ENCODE measurements at places on chromosomes 11 and 22.

GRCh38 chr22:48756146-48757111 lies 1071.2 kb downstream of the BRD1 start:
- DNase-seq: no peak

- no peak for DNase-seq
Measured at GRCh38 chr11:107590460-107591377, at the start of gene ELMOD1. ELMOD1 (plus strand) TSS chr11:107591147; CDS start chr11:107618190, 27,043 bp downstream.

- DNase-seq: no peak
Measured at GRCh38 chr11:4830909-4831308, 9.8 kb downstream of the OR51F2 start.

DNA sequence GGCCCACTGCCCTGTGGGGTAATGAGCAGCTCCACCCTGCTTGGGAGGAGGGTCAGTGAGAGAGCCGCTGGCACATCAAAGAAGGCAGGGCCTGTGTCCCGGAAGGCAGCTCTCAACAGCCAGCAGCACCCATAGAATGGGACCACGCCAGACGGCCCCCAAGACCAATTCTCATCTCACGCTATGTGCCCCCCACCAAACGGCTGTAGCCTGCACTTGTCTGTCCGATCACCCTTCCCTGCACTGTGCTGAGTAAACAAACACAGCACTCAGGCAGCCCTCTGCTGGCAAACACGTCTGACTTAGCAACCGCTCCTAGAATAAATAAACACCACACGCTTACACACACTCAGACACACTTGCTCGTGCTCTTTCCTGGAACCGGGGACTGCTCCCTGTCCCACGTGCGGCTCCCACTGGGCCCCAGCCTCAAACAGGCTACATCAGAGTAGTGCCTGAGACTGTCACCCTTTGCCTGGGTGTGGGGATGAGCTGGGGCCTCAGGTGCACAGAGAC lies 53.2 kb upstream of the CDON start:
- peak; percentile 72 for DNase-seq

GRCh38 chr11:16346975-16347374 lies 9.4 kb downstream of the SOX6 start:
- no peak for DNase-seq

GRCh38 chr11:48087974-48088681 lies 107.8 kb downstream of the PTPRJ start:
- DNase-seq: peak; percentile 91

DNA sequence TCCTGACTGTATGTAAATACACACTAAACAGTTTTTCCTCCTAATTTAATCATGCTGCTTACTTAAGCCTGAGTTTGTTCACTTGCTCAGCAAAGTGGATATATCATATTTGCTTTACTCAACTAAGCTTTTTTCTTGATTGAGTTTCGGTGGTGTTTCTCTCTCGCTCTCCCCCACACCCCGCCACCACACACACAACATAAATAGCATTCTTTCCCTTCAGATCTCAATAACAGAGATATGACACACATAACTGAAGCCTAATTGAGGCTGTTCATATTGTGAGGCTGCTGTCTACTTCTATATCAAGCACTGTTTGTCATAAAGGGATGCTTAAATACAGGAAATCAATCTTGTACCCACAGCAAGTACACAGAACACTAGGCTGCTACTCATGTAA lies 364.9 kb downstream of the FAT3 start:
- DNase-seq: no peak

- DNase-seq: no peak
Measured at GRCh38 chr22:20456064-20456721, 18.6 kb upstream of the SCARF2 start.

DNA sequence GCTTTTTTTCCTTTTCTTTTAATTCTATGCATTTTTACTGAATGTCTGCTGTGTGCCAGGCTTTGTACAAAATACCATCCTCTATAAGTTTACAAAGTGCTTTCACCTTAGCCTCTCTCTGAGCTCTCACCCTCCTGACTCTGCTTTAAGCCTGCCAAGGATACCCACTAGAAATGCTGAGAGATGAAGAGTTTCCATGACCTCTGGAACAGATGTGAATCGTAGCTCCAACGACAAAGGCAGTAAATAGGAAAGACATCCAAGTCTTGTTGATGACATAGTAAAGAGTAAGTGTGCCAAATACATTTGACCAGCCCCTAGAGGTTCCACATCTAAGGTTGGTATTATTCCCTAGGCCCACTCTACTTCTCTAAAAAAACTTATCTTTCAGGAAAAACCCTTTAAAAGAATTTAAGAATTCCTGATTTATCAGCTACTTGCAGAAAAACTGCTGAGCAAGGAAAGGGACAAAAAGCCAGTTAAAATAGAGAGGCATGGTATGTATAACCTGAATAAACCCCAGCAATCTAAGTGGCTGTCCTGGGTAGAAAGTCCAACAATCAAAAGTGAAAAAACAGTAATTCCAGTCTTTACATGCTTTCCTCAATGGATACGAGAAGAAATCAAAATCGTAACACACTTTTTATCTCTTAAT lies 45.4 kb downstream of the GAB2 start:
- DNase-seq: no peak

GRCh38 chr11:67243051-67243450 lies 23.2 kb upstream of the GRK2 start:
- no peak for DNase-seq

- no peak for DNase-seq
Measured at GRCh38 chr11:72730243-72730642, 22.0 kb downstream of the ARAP1 start.

DNA sequence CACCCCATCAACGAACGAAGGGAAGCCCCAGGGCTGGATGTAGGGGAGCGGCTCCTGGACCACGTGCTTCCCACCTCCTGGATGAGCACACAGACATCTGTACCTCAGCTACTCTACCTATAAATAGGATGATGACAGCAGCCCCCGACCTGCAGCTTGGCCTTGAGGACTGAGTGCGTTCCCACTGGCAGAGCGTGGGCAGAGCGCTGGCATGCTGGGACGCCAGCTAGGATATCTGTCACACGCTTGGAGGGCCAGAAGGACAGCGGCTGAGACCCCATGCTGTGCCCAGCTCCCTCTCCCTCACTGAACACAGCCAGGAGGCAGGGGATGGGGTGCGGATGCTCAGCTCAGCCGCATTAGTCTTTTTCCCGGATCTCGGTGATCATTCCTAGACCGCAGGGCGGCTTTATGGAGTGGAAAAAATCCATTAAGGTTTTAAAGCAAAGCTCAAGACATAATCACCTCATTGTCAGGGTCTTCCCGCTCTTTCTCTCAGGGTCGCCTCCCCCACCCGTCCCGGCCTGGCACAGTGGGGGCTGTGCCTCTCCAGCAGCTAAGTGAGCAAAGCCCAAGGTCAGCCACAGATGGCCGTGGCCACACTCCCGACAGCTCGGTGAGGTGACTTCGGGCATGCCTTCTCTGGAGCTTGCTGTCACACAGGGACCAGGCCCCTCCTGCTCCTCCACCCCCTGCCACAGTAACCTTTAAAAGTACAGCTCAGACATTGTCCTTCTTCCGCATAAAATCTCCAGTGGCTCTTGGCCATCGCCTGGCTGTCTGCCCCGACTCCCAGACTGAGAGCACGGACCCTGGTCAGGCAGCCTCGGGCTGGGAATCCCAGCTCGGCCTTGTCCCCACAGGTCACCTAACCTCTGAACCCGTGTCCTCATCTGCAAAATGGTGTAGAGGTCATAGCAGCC lies 69.6 kb upstream of the SHISAL1 start:
- no peak for DNase-seq

DNA sequence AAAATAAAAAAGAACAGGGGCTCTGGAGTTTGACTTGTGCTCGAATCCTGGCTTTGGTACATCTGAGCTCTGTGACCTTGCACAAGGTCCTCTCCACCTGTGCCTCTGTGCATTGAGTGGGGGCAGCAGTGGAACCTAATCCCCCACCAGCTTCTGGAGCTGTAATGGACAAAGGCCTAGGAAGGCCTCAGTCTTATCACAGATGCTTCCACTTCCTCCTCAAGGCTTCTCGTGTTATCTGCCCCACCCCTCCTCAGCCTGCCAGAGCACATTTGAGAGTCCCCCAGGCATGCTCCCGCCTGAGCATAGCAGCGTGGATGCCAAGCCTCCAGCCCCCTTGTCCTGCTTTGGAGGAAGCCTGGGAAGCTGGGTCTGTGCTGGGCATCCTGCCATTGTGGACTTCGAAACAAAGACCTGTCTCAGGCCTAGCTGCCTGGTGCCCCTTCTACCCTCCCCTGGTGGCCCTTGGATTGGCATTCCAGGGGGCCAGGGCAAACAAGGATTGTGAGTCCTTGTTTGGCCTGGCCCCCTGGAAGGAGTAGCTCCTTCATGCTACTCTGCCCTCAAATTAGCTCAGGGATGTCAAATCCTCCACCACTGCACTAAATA lies 15.0 kb downstream of the SLC35E4 start:
- no peak for DNase-seq

- no peak for DNase-seq
Measured at GRCh38 chr22:50683994-50684371, 11.4 kb downstream of the SHANK3 start.

DNA sequence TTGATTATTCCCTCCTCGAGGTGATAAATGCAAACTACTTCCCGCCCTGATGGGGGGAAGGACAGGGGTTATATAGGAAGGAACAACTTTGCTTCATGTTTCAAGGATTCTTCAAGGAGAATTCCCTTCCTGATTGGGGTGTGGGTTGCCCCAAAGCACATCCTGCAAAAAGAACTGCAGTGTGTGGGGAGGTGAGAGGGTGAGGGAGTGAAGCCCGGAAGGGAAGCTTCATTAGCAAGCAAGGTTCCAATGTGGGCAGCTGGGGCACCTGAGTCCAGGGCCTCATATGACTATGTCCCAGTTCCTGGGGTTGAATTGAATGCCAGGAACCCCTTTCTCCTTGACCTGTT lies 326.0 kb downstream of the MN1 start:
- no peak for DNase-seq

DNA sequence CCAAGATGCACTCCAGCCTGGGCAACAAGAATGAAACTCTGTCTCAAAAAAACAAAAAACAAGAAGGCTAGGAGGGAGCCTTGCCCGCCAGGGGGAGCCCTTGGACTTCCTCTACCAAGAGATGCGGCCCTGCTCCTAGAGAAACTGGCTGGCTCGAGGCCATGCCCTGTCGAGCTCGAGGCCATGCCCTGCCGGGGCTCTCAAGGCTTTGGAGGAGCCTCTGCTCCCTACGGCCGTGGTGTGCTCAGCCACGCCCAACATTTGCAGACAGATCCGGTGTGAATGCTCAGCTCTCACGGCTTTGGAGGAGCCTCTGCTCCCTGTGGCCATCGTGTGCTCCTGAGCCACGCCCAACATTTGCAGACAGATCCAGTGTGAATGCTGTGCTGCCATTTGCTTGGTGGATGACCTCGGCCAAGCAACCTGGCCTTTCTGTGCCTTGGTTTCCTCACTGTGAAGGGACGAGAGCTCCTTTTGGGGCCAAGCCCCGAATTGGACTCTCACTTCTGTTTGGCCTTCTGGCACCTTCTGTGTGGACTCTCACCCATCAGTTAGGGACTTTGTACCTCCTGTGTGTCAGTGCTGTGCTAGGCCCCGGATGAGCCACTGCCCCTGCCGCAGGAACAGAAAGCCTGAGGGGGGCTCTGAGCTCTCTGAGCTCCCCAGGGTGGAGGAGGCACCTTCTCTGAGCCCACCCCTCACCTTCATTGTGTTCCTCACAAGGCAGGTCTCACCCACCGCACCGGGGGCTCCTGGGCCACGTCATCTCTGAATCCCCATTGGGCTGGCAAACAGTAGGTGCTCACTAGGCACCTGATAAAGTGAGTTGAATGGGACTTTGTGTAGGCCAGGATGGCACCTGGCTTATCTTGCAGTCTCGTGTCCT lies 14.1 kb downstream of the C11orf24 start:
- DNase-seq: peak; percentile 5

GRCh38 chr11:25415793-25416192 lies 916.1 kb upstream of the ANO3 start:
- DNase-seq: no peak

DNA sequence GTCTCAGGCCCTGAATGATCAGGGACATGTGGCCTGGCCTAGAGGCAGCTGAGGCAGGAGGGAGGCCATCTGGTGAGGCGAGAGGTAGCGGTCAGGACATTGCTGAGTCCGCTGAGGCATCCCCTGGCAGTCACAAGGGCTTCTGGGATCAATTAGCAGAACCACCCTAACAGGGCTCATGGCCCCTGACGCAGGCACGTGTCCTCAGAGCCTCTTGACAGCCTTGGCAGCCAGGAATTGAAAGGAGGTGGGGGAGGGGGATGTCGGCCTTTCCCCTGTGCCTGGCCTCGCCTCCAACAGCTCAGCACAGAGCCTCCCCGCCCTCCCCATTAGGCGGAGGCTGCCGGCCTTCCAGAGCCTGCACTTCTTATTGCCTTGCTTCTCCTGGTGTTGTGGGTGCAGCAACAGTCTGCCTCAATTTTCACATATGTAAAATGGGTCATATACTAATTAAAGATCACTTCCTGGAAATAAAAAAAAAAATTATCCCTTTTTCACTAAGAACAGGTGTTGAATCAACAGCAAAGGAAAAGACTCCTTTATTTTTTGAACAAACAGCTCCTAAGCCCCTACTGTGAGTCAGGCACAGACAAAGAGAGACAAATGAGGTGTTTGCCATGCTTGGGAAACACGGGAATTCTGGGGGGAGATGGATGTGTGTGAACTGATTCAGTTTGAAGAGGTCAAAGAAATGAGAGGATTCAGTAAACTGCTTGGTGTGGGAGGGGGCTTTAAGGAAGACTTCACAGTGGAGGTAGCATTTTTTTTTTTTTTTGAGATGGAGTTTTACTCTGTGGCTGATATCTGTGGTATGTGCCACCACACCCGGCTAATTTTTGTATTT lies 55.3 kb downstream of the NFAM1 start:
- DNase-seq: peak; percentile 26

DNA sequence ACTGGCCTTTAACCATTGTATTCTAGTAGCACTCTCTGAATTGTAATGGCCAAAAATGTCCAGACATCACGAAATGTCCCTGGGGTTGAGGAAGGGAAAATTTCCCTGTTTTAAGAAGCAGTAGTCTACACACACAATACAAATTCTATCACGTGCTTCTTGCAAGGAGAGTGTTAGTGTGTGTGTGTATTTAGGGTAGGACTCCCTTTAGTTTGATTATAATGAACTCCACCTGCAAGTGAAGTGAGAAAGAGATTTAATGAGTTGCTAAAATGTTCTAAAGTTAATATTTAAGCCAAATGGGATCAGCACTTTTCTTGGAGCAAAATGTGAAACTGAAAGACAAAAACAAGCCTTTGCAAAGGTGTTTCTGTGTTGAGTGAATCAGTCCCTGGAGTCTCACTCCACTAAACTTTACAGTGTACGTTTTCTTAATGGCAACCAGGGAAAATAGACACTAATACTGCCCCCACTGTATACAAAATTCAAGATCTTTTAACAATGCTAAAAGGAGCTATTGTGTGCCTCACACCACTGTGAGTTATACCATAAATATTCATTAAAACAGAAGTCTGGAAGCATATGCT lies 590.3 kb upstream of the TENM4 start:
- no peak for DNase-seq

DNA sequence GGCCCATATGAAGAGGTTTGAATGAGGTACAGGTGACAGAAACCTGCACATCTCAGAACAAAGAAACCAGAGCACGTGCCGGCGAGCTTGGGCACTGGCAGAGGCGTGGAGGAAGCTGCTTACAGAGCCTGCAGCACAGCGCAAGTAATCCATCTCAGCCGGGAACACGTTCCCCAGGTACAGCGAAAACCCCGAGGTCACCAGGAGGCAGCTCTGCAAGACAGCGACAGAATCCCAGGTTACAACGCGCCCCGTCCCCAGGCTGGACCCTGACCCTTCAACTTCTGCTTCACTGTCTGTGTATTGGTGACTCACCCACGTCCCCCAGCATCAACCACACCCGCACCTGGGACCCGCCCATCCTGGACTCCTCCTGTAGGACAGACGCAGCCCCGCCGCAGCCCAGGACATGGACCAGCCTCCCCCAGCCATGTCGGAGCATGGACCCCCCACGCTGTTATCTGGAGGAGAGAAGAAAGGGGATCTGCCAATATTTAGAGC lies 2.2 kb downstream of the MLC1 start:
- no peak for DNase-seq

Data from NCI-H187 treated with DMSO at 0.1 percent for 48 hours (cell line).